ENCODE measurements at places on chromosomes 3 and 15. TPM values are rescaled to one million over a fixed set of nuclear protein-coding genes. Genes with fewer than 3 reads are reported as not detected.

DNA sequence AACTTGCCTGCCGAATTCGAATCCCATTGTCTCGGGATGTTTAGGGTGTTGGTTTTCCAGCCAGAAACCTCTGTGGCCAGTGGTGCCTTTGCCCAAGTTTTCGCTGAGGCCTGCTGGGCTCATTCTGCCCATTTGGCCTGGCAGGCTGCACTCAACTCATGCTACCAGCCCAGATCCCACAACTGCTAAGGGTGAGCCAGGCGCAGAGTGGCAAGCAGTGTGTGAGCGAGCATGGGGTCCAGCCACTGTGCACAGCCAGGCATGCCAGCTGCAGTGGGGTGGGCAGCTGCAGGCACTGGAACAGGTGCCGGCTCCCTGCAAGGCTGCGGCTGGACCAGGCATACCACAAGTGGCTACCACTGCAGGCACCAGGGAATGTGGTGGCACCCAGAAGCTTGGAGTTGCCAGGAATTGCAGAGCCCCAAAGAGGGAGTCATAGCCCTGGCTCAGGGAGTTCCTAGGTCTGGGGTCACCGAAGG, 151.4 kb upstream of the P2RY1 start:
- no peak for DNase-seq

MEX3B gene
- total RNA-seq, result 5.2 TPM

DNA sequence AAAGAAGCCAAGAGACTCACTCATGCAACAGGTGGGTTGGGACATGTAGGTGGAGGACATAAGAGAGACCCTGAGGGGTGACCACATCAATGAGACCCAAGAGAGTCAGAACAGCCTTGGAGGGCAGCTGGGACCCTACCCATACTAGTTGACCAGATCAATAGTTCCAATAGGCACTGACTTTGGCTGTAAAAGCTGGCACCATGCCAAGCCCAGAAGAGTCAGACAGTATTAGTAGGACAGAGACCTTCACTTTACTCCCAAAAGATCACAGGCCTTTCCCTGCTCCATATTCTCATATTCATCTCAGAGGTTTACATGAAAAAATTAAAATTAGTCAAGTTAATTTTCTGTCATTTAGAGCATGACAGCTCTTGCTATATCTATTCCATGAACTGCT, 20.9 kb upstream of the GABRR3 start:
- no peak for DNase-seq

GRCh38 chr3:64073158-64073761, 50.0 kb upstream of the PSMD6 start:
- no peak for DNase-seq

Data from vagina (tissue), 2 donors.